ENCODE measurements at places on chromosomes 5 and 9. TPM values are rescaled to one million over a fixed set of nuclear protein-coding genes. Genes with fewer than 3 reads are reported as not detected.

GRCh38 chr5:132451387-132451786 lies 39.2 kb downstream of the IRF1 start:
- DNase-seq = no peak

- DNase-seq = no peak
Observed at GRCh38 chr9:37621273-37622121, 29.1 kb upstream of the TOMM5 start.

DNA sequence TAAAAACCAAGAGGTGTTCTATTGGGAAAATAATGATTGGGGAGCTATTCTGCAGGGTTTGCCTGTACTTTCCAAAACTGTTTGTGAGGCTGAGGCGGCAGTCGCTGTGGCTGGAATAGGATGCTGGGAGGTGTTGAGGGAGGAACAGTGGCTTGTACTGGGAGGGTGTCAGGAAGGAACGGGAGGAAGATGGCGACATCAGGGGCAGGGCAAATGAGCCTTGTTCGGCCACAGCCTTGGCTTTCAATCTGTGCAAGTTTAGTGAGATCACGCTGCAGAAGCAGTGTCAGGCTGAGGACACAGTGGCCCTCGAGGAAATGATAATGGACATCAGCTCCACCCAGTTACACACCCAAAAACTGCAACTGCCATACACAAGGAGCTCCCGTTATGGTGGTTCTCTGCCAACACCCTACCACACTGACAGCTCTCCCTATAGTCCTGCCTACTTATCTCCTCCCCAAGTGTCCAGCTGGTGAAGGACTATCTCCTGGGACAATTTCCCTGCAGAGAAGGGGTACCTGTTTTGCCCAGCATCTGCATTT lies 27.3 kb downstream of the KIF2A start:
- no peak for DNase-seq

DNA sequence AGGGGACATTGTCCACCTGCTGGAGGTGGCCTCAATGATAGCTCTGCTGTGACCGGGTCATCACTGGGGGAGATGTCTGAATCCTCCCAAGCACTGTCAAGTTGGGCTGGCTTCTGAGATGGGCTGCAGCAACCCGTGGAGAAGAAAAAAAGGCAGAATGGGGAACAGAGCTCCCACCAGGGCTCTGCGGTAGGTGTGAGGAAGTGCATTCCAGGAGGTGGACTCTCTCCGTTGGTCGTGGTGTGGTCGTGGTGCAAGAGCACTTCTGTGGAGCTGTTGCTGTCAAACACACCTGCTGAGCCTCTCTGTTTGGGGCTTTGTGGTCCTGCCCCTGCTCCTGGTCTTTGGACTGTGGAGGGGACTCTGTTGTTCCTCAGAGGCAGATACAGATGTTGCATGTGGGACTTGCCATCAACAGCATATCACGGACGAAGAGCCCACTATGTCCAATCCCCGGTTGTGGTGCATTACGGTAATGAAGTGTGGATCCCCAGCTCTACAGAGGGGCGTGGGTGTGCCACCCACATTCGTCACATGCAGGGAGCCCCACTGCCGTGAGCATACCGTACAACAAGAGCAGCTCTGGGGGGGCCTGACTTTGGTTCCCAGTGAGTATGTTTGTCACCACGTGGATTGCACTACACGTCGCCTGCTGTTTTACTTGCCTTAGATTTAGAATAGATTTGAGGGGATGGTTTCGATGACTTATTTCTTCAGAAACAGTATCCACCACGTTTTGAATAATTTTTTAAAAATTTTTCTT lies 36.0 kb upstream of the PITX1 start:
- no peak for DNase-seq

DNA sequence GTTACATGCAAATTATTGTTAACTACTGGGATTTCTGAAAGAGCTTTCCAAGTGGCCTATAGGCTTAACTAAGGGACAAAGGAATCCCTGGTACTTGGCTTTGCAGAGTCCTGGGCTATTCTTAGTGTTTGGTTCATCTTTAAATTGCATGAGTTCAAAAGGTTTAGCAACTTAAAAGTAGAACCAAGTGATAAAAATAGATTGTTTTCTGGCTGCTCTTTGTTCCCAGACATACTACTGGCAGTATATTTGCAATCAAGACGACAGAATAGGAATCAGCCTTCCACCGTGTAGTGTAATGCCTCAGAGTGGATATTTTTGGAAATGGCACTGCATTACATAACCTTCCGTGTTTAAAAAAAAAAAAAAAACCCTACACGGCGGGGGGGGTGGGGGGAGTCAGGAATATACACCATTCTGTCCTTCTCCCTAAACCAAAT lies 1.0 kb downstream of the NREP start:
- DNase-seq = no peak

- no peak for DNase-seq
Observed at GRCh38 chr9:130579738-130580463, 524 bp downstream of the FUBP3 start.

- DNase-seq = no peak
Observed at GRCh38 chr9:70747261-70747718, 332.8 kb upstream of the KLF9 start.

DNA sequence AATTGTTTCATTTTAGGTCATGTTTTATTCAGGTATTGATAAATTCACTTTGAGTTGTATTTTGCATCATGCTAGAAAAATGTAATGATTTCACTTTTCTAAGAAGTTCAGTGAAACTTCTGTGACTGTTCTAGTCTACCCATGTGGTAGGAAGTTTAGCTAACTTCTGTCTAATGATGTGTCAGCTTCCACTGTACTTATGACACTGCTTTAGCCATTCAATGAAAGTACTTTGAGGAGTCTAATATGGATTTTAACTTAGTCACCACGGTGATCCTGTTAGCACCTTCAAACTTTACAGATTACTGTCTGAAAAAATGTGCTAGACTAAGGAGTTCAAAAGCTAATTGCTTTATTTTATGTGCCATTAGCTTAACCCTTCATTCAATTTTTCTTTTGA lies 1510.5 kb upstream of the CDH9 start:
- DNase-seq = no peak

DNA sequence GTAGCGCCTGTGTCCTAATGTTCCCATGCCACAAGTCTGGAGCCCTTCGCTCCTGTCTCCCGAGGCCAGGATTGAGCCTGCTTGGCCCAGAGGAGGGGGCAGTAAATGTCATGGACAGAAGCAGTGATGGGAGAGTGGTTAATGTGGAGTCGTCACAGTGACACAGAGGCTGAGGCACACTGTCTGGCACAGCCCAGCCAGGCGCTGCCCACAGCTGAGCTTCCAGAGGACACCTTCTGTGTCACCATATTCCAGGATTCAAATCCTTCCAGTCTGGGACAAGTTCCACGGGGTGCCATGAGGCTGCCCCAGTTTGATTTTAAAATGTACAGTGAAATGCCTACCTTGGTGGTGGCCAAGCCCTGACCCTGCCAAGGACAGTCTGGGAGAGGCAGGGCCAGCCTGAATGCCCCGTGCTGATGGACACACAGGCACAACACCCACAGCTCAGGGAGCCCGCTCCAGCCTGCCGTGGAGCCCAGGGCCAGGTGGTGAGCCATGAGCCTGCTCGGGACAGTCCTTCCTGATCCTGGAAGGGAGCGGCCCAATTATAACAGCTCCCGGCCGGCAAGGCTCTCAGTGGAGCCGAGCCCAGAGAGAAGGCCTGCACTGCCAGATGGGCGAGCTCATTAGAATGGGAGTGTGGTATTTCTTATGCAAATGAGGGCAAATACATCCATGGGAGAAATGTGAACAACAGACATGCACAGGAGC lies 99.1 kb upstream of the RUFY1 start:
- DNase-seq = no peak

Gene KLF9
- 9.2 TPM for total RNA-seq

Gene PIP5K1B
- not detected for total RNA-seq

Gene DROSHA
- 154 TPM for total RNA-seq

Gene SAXO1
- total RNA-seq = not detected

Gene GPX3
- total RNA-seq = 93.2 TPM

Gene TSLP
- not detected for total RNA-seq

All from PC-9 (cell line).